ENCODE measurements at places on chromosomes 3 and 15.

- no peak for DNase-seq
Measured at GRCh38 chr3:58025837-58026569, 17.8 kb downstream of the FLNB start.

- DNase-seq: no peak
Measured at GRCh38 chr3:158465074-158465473, 105.9 kb upstream of the MLF1 start.

- DNase-seq: no peak
Measured at GRCh38 chr3:69906351-69906966, 93.1 kb upstream of the SAMMSON start.

GRCh38 chr3:17942856-17943255 lies 200.4 kb upstream of the TBC1D5 start:
- no peak for DNase-seq

GRCh38 chr15:57460208-57460816 lies 84.0 kb downstream of the CGNL1 start:
- no peak for DNase-seq

DNA sequence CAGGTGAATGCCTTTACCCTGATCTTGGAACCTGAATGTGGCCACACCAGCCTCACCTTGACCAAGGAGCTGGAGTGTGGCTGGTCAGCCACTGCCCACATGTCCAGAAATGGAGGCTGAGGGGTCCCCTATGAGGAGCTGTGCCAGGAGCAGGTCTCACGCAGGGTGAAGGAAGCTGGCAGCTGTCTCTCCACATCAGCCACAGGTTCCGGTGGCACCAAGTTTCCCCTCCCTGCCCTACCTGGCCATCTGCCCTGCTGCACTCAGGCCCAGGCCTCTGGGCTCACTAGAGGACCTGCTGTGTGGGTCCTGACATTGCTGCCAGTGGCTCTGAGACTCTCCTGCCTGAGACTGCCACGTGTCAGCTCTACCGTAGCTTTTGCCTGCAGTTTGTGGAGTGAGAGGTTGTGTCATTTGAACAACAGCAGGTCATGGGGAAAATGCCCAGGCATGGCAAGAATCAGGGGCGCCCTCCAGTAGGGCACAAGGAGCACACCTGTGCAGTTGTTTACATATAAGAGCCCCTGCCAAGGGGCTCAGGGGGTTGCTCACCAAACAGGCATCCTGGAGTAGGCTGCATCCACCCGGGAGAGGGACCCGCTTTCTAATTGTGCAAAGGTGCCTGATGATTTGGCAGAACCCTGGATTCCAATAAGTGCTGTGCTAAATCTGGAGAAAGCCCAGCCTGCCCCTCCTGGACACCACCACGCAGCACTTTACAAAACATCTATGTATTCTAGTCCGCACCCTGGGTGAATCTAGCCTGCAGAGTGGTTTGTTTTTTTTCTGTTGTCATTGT lies 258.5 kb upstream of the TLE3 start:
- DNase-seq: no peak

GRCh38 chr3:105970283-105970682 lies 101.5 kb upstream of the CBLB start:
- no peak for DNase-seq

GRCh38 chr15:89374086-89374981 lies 39.7 kb upstream of the POLG start:
- no peak for DNase-seq

DNA sequence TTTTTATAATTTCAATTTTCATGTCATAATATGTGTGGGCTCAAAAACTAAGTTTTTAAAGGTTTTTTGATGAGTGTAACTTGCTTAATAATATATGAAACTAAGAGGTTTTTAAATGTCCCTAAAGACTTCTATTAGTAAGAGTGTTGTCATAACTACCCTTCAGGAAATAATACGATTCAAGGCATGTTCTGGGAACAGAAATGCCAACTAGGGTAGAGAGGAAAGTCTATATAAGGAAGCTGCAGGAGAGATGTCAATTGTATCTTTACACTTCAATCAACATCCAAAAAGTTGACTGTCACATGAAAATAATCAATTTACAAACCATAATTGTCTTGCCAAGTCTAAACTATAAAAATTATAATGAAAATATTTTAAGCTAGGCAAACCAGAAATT lies 76.3 kb downstream of the SMARCC1 start:
- no peak for DNase-seq
